ENCODE measurements at places on chromosomes 2 and 18. TPM values are rescaled to one million over a fixed set of nuclear protein-coding genes. Genes with fewer than 3 reads are reported as not detected.
A peak's percentile ranks its signal among the peaks of the same experiment; 100 is the strongest.

Gene PTPN2
- 34.2 TPM for total RNA-seq

Gene CTNNA2
- total RNA-seq = 0.29 TPM

Gene DSG2
- total RNA-seq = 21.2 TPM

Gene SPATS2L
- total RNA-seq = 74.6 TPM

Gene PID1
- total RNA-seq = 11.8 TPM

Gene PPM1G
- 56.6 TPM for total RNA-seq

Gene UGT1A5
- not detected for total RNA-seq

Gene DNAJC5G
- total RNA-seq = not detected

Gene PNO1
- total RNA-seq = 10.5 TPM

Gene REG1A
- total RNA-seq = not detected

Gene CD28
- not detected for total RNA-seq

Gene CREG2
- total RNA-seq = 0.36 TPM

Gene SCYGR4
- total RNA-seq = not detected

Gene PPIL3
- total RNA-seq = 45.2 TPM

DNA sequence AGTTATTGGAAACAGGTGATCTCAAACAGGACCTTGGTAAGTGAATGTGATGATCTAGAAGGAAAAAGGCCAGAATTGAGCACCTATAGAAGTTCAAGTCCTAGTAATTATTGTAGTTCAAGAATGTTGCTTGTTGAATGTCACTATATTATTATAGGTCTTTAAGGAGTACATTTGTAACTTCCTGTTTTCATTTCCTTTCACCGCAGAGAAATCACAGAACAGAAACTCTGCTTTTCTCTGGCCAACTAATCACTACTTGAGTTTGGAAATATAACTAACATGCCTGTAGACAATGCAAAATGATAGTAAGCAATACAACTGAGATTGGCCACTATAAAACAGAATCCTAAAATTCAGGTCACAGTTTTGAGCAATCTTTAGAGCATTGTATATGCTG, 61.8 kb upstream of the EFEMP1 start:
- no peak for DNase-seq

- DNase-seq = peak; percentile 86
These were observed 161.1 kb downstream of the ARL4C start for GRCh38 chr2:234335661-234336228.

GRCh38 chr2:138086576-138086975, 122.3 kb downstream of the HNMT start:
- no peak for DNase-seq

GRCh38 chr18:75475228-75475627, 47.7 kb upstream of the SMIM21 start:
- no peak for DNase-seq

GRCh38 chr2:128714285-128714684, 395.6 kb upstream of the HS6ST1 start:
- no peak for DNase-seq

DNA sequence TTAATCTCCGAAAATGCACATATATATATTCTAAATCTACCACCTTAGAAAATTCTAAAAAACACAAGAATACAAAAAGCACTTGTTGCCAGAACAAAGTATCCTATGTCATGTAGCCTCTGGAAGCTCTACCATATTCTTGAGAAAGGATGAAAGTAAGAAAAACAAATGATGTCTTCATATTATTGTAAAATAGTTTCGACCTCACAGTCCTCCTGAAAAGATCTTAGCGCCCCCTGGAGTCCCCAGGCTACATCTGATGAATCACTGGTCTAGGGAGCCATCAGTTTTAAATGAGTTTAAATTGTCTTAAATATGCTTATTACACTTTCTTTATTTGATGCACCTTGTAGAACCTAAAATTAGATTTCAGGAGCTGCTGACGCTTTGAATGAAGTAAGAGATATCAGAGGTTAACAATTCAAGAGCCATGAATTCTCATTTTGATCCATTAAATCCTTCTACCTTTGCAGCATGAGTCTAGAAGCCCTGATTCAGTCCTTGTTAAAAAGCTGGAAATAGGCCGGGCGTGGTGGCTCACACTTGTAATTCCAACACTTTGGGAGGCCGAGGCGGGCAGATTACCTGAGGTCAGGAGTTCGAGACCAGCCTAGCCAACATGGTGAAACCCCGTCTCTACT, 138.8 kb downstream of the MCFD2 start:
- no peak for DNase-seq

- no peak for DNase-seq
These were observed 22.6 kb upstream of the PROKR1 start for GRCh38 chr2:68620772-68621171.

GRCh38 chr2:104318001-104318665, 535.8 kb upstream of the POU3F3 start:
- DNase-seq = no peak

- DNase-seq = no peak
These were observed 17.5 kb upstream of the CDC42EP3 start for GRCh38 chr2:37688771-37689468.

GRCh38 chr2:217037353-217037752, 177.5 kb upstream of the TNP1 start:
- no peak for DNase-seq

DNA sequence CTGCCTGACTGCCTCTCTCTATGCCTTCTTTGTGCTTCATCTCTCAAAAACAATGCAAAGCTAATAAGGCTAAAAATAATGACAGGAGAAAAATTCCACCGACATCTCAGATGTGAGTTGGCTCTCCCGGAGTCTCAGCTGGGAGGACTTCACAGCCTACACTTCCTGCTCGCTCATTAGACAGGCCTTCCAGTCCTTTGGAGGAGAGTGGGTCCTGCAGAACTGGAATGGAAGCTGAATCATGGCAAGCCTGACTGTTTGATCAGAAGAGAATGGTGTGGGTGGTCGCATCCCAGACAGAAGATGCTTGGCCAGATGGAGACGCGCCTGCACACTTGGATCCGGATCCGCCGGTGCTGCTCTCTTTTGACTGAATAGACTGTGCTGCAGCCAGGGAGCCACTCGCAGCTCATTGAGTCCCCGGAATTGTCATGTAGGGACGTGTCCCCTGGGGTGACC, 49.7 kb downstream of the TRIB2 start:
- peak; percentile 80 for DNase-seq

Data from osteoblast (primary cell).